ENCODE measurements at places on chromosomes 4 and X. TPM values are rescaled to one million over a fixed set of nuclear protein-coding genes. Genes with fewer than 3 reads are reported as not detected.

DNA sequence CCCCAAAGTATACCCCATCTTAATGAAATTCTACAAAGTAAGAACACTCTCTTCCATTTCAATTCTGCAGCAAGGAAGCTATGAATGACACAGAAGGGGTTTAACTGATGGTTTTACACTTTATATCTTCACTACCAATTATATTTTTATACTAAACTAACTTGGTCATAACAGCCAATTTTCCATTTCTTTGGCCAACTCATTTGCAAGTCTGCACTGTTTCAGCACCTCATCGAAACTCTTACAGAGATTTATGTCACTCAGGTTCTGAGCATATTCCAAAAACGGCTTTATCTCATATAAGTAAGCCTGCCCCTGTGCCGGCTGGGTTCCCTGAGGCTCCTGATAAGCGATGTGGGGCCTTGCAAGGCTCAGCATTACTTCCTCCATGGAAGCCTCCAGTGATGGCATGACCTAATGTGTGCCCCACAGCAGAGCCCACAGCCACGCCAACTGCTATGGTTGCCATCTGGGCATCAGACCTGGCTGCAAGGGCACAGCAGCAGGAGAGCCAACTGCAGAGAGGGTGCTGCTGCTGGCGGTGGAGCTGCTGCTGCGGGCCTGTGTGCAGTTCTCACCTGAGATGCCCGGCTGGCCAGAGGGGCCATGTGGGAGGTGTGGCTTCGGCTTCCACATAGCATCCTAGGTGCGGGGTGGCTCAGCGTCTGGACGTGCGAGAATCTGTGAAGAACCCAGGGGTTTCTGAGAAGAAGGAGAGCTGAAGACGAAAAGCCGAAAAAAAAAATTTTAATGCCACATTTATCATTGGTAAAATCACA is 13.4 kb upstream of the IBSP start:
- no peaks in the 10 kb centered on the region for H3K27me3 ChIP-seq
- no peaks in the 10 kb centered on the region for H3K4me1 ChIP-seq
- DNase-seq = no peak

DNA sequence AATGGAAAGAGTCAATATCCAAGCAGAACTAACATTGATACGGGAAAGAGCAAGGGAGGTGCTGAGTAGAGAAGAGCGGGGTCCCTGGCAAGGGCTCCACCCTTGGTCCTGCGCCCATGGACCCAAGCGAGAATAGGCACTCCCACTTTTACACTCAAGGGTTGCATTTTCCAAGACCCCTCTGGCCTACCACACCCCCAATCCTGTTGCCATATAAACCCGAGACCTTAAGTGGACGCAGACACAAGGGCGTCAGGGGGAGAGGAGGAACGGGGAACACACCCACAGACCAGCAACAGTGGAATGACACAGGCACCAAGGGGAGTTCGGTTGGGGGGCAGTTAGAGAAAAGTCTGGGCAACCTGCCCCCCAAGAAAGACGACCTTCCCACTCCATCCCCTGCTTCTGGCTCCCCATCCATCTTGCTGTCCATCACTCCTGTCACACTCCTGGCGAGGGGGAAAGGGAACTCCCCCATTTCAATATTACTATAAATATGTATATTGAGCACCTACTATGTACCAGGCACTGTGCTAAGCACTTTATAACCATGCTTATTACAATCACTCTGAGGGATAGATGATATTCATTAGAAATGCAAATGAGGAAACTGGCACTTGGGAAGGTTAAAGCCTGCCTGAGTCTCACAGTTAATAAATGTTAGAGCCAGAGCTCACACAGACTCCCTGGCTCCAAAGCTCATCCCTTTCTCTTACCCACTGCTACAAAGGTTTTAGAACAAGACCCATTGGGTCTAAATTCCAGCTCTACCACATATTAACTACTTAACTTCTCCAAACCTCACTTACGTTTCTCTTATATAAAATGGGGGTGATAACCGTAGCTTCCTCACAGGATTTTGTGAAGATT is 51.7 kb downstream of the SCD5 start:
- H3K4me3 ChIP-seq = no peak overlapping the region
- H3K27me3 ChIP-seq = no peaks in the 10 kb centered on the region
- DNase-seq = no peak
- H3K4me1 ChIP-seq = no peaks in the 10 kb centered on the region
- no peak overlapping the region for H3K27ac ChIP-seq

- H3K4me1 ChIP-seq = peaks cover 45% of the 10 kb centered on the region
- peak overlapping the region; percentile 71 for H3K27ac ChIP-seq
- H3K27me3 ChIP-seq = no peaks in the 10 kb centered on the region
Observed at GRCh38 chr4:89305712-89306437, 1.7 kb downstream of the GPRIN3 start.

GRCh38 chrX:11533199-11533651 is 132.5 kb downstream of the ARHGAP6 start:
- no peak for DNase-seq
- no peak overlapping the region for H3K4me3 ChIP-seq
- H3K27me3 ChIP-seq = no peaks in the 10 kb centered on the region
- no peak overlapping the region for H3K27ac ChIP-seq

Gene KDR
- 51.0 TPM for total RNA-seq

All from heart left ventricle (tissue), 16 donors.